ENCODE measurements at places on chromosomes 1 and 21.

DNA sequence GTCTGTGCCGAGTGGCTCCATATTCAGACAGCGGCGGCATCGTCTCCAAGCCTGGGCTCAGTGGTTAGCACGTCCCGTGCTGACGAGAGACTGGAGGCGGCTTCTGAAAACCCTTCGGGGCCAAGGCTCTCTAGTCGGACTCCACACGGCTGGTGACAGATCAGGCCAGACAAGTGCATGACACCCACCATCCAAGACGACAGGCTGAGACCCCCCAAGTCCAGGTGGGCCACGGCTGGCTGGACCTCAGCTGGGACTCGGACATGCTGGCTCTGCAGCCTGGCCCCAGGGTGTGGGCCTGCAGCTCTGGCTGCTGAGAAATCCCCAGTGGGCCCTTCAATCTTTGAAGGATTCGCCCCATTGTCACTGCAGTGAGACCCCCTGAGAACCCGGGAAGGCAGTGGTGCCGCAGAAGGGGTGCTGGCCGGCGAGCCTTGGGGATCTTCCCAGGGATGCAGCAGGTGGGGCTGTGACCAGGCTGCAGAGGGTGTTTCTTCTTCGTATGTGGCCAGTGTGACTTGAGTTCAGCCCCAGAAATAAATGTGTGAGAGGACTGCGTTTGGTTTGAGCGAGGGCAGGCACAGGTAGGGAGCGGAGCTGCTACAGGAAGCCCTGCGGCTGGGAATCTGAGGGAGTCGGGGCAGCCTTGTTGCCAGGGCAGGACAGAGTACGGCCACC is 15.9 kb upstream of the SLC19A1 start:
- DNase-seq, result no peak

GRCh38 chr1:103108376-103109150 is at the start of gene COL11A1:
COL11A1 (minus strand) TSS chr1:103108522; CDS start chr1:103108178, 344 bp downstream.
- DNase-seq, result no peak

DNA sequence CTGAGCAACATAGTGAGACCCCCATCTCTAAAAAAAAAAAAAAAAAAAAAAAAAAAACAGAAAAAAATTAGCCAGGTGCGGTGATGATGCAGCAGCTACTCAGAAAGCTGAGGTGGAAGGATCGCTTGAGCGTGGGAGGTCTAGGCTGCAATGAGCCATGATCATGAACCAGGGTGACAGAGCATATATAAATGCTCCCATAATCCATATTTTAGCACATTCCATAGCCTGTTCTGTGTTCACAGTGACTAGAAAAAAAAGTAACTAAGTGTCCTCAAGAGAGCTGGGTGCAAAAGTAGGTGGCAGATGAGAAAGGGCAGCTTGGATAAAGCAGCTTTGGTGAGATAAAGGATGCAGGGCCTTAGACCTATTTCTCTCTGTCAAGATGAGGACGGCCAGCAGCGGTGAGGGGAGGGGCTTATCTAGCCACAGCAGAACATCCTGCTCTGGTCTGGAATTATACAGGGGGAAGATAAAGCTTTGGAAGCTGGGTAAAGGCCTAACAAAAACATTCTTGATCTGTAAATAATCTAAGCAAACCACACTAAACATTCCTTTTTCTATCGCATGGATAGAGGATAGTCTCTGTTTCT is 205.3 kb downstream of the DAB1 start:
- DNase-seq, result no peak

GRCh38 chr1:181073638-181074037 is 14.9 kb upstream of the IER5 start:
- DNase-seq, result no peak

DNA sequence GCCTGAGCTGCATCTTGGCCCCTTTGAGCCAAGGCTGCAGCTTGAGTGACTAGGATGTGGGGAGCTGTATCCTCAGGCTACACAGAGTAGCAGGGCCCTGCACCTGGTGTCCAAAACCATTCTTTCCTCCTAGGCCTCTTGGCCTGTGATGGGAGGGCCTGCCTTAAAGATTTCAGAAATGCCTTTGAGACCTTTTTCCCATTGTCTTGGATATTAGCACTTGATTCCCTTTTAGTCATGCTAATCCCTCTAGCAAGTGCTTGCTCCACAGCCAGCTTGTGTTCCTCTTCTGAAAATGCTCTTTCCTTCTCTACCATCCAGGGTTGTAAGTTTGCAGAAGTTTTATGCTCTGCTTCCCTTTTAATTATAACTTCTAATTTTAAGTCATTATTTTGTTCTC is 21.7 kb upstream of the KIRREL1 start:
- DNase-seq, result no peak

DNA sequence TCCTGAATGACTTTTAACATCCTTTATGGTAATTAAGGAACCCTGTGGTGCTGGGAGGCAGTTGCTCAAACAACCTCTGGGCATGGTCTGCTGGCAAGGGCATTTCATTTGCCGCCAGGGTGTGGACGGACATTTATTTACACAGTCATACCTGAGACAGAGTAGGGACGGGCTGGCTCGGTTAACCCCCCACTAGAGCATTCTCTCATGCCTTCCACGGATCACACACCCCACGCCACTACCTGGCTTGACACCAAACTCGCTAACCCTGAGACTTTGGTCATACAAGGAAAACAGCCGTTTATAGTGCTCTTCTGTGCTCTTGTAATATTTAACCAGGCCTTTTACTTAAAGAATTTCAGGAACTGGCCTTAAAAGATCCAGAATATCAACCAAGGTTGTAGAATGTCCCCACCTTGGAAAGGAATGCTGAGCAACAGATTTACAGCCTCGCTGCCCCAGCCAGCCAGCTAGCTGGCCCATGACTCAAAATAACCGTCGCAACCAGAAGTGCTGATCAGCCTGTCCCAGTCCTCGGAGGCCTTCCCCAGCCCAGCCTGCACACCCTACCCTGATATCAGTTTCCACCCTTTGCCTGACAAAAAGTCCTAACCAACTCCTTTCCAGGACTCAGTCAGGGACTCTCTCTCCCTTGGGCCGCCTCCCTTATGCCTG is 6.5 kb upstream of the PDXK start:
- no peak for DNase-seq

GRCh38 chr1:231335663-231336602 is 1.7 kb downstream of the EXOC8 start:
- DNase-seq, result no peak

DNA sequence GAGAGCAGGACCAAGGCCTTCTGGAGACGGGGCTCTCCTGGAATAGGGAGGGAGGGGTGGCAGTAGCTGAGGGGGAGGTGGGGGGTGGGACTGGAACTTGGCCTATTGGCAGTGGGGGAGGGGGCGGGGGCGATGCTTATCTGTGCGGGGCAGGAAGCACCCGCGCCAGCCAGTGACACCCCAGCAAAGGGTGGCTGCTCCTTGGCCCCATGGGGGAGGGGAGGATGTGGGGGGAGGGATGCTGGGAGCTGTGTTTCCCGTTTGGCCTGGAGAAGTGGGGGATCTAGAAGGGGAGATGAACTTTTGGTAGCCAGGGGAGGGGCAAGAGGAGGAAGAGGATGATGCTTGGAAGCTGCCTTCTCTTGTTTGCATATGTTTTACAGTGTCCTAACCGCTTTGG is 11.0 kb downstream of the ZBTB7B start:
- no peak for DNase-seq

DNA sequence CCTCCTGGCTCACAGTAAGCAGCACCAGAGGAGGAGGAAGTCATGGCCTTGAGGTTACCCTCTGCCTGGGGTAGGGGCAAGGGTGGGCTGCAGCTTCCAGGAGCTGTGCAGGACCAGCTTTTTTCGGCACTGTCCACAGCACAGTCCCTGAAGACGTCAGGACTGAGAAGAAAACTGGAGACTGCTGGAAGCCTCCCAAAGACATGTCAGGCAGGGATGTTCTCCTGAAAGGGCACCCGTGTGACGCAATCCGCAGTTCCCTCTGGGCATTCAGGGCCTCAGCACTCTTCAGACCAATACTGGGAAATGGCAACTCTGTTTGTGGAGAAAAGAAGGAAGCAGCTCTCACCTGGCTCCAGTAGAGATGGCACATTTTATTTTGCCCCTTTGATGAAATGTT is 64.8 kb upstream of the TENT5C start:
- no peak for DNase-seq

DNA sequence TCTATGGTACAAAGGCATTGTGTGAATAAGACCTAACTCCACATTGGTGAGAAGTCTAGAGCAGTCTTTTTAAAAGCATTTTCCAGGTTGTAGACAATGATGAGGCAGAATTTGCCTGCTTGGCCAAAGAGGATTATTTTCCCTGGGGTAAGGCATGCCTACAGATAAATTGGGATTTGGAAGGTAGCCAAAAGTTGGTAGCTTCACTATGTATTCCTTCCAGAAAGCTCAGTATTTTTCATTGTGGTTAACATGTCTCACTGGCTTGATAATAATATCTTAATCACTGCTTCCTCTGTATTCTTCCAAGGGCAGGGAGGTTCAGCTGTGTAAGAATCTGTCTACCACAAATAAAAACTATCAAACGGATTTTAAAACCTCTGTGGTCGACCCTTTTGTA is 590.8 kb upstream of the PRMT6 start:
- DNase-seq, result no peak

DNA sequence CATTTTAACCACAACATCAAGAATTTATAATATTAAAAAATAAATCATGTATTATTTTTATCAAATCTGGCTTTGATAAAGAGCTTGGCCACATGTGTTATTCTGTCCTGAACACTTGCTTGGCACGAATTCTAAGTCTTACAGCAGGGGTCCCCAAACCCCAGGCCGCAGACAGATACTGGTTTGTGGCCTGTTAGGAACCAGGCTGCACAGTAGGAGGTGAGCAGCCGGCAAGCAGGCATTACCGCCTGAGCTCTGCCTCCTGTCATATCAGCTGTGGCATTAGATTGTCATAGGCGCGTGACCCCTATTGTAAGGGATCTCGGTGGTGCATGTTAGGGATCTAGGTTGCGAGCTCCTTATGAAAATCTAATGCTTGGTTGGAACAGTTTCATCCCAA is 127.6 kb upstream of the IVNS1ABP start:
- DNase-seq, result no peak

GRCh38 chr21:44899768-44900558 is 20.7 kb downstream of the ITGB2 start:
- DNase-seq, result no peak

GRCh38 chr1:66539491-66539890 is 5.5 kb downstream of the SGIP1 start:
- DNase-seq, result no peak

GRCh38 chr1:237911911-237912310 is 21.2 kb upstream of the ZP4 start:
- DNase-seq, result no peak

DNA sequence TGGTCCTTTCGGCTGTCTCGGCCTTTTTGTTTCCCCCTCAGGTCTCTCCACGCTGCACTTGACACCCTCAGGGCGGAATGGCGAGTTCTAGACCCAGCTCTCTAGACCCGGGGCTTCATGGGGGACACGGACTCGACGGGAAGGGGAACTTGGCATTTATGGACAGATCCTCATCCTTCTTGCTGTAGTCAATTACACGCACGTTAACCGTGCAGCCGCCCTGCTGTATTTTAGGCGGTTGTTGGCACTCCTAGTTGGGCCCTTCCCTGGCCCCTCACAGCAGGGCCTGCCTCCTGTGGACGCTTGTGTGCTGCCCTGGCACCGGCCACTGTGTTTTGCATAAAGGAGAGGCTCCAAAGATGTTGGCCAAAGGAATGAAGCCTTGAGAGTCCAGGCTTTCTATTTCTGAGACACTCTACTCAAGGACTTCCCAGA is 558 bp upstream of the BTG3 start:
- DNase-seq, result no peak

- DNase-seq, result no peak
Measured at GRCh38 chr1:10598389-10598702, 123.6 kb downstream of the PEX14 start.

DNA sequence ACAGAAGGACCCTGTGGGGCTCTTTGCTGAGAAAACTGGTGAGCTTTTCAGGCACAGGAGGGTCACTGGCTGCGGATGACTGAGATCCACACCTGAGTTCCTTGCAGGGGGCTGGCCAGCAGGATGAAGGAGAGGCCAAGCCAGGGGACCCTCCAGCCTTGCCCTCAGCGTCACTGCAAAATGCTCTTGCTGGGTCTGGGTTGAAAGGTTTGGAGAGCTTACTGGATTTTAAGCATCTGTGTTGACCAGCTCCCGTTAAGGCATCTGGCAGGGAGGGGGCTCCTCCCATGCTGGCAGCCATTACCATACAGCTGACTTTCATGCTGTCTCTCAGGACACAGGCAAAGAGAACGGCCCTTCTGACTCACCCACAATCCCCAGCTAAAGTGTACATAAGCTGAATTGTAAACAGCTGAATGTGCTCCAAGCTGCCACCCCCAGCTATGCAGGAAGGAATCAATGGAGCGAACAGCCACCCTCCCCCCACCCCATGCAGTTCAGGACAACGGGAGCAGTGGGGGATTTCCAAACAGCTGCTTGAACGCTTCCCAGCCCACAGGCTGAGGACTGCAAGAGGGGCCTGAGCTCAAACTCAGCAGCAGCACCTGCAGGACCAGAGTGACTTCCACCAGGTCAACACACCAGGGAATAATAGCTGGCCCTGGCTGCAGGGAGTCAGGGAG is 21.3 kb upstream of the A3GALT2 start:
- DNase-seq, result peak; percentile 75

DNA sequence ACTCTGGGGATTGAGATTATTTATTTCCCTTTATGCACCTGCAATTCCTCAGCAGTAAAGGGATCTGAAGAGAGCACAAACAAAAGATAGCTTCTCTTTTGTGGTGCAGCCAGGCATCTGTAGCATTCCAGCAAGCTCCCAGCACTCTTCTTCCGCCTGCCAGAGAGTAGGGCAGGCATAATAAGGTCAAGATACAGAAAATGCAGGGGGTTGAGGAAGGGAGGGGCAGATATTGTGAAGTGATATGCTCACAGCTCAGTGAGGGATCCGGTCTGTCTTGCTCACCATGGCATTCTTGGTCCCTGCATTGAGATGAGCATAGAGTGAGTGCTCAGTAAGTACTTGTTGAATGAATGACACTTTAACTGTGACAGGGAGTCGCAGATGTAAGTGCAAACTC is 23.9 kb downstream of the FASLG start:
- no peak for DNase-seq

- peak; percentile 42 for DNase-seq
Measured at GRCh38 chr1:24018611-24019580, 38.8 kb upstream of the SRSF10 start.

DNA sequence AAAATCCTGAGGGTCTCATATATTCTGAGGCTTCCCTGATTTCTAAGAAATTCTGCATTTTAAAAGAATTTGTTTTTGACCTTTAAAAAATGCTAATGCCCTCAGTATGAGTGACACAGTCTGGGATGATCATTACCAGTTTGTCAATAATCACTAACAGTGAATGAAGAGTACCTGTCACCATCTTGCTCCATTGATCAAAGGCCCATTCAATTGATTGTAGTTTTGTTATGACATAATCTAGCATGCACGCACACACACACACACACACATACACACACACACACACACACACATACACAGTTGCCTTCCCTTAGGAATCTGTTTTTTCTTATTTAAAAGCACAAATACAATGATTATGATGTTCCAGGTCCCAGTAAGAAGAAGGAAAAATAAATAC is 250.4 kb downstream of the NFIA start:
- DNase-seq, result no peak

GRCh38 chr1:44785501-44786137 is 2.4 kb downstream of the BEST4 start:
- DNase-seq, result no peak

- DNase-seq, result no peak
Measured at GRCh38 chr1:47228644-47229030, 3.4 kb downstream of the TAL1 start.

All from amygdala (tissue), 56 donors.